ENCODE measurements at places on chromosomes 1 and 21.

- DNase-seq, result no peak
These were observed 144.0 kb upstream of the NRIP1 start for GRCh38 chr21:15208786-15209185.

GRCh38 chr1:187629075-187629474, 800.3 kb downstream of the PLA2G4A start:
- DNase-seq, result no peak

- DNase-seq, result no peak
These were observed 114.6 kb upstream of the DUSP10 start for GRCh38 chr1:221856228-221857093.

DNA sequence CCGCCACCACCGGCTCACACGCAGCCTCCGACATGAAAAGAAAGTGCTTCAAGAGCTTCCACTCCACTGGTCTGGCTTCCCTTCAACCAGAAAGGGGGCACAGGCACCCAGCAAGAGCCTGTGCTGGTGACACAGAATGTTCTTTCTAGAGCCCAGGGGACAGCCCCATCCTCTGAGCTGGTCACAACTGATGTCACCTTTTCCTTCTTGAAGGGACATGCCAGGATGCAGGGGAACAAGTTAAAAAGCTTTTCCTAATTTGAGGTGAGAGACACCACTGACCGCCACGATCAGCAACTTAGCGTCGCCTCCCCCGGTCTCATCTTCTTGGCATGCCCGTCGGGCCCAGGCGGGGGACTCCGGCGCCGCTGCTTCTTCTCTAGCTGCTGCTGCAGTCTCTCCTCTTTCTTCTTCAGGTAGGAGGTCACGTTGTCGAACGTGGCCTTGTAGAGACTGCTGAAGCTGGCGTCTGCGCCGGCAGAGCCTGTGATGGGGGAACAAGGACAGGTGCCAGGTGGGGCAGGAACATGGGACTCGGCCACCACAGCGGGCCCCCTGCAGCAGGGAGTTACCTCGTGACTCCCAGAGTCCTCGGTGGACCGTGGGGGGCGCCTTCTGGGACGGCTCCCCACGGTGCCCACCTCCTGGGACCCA, 29.5 kb downstream of the WDR4 start:
- DNase-seq, result no peak

- DNase-seq, result no peak
These were observed 20.5 kb upstream of the SMYD3 start for GRCh38 chr1:246527402-246528088.

DNA sequence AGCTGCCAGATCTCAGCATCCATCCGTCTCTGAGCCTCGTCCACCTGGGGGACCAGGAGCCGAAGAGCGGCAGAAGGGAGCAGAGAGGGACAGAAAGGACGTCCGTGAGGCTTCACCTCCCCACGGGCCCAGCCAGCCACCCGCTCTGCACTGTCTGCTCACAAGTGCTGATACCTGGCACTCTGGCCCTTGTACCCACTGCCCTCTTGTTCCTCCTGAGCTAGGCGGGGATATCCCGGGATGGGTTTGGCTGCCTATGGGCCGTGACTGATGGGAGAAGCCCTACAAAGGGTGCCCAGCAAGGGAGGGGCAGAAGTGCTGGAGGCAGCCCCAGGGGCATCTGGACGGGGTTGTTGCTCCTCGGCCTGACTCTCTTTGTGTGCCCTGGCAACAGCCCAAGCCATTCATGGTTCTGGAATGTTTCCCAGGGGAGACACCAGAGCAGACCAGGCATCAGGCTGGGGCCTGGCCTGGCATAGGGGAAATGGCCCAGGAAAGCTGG, 57.6 kb downstream of the LDLRAD2 start:
- no peak for DNase-seq

DNA sequence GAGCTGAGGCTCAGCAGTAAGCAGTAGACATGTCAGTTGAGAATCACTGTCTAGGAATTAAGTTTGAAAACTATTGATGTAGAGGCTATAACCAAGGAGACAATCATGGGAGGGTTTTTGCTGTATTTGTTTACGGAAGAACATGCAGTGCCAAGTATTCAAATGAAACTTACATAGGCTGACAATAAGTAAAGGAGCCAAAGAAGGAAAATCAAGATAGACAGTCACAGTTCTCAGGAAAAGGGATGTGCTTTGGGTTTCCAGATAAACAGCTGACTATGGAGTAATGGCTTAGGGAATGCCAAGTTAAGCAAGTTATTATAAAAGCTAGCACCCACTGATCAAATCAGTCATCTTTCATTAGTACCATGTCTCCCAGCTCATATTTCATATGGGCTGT, 21.5 kb downstream of the GNG12 start:
- no peak for DNase-seq

GRCh38 chr1:192343344-192343743, 26.6 kb downstream of the RGS21 start:
- DNase-seq, result no peak

- DNase-seq, result no peak
These were observed 92.8 kb downstream of the ETS2 start for GRCh38 chr21:38898422-38899096.

GRCh38 chr21:14259747-14260146, 43.8 kb downstream of the RBM11 start:
- no peak for DNase-seq

DNA sequence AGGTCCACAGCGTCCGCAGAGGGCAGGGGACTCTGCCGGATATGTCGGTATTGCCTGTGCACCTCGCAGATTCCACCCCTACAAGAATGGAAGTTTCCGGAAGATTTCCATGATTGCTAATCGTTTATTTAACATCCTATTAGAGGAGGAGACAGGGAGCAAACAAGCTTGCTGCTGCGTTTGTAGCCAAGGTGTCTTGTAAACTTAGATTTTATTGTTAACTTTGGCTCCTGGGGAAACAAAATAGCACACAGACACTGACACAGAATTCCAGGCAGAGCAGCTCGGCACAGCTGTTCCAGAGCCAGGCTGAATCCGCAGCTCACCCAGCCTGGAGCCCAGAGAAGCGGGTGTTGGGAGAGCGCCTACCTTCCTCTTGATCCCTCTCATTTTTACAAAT, 75.7 kb downstream of the AJAP1 start:
- no peak for DNase-seq

GRCh38 chr21:14716761-14717396, 170.8 kb upstream of the SAMSN1 start:
- DNase-seq, result no peak
